ENCODE measurements at places on chromosomes 2 and 18.
A peak's percentile ranks its signal among the peaks of the same experiment; 100 is the strongest.

- DNase-seq = no peak
Observed at GRCh38 chr2:69428981-69429380, 8.3 kb downstream of the NFU1 start.

DNA sequence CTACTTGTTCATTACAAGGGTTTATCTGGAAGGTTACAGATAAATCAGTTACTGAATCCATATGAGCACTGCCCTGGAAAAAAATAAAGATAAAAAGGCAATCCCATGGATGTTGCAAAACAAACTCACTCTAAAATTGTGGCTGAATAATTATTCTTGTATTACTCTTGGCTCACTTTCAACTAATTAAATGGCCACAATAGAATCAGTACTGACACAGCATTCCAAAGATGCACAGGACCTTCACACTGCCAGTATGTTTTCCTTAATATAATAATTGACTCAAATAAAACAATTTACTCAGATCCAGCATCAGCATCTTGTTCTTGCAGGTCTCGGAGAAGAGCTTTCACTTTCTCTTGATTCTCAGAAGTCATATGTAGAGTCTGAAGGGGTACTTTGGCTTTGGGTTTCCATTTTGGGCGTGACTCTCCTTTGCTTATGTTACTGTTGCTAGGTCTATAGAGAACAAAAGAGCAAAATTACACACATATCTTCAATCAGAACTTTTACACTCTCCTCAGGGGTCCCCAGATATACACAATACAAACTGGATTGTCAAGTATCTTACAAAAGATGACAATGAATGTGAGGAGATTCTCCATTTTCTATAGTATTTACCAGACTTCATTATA is 12.6 kb downstream of the DHX57 start:
- no peak for DNase-seq

GRCh38 chr2:63465633-63466032 is 122.6 kb downstream of the WDPCP start:
- no peak for DNase-seq

GRCh38 chr2:85662899-85663593 is 5.0 kb downstream of the SFTPB start:
- DNase-seq = no peak

GRCh38 chr2:72220170-72220569 is 72.5 kb upstream of the CYP26B1 start:
- no peak for DNase-seq

DNA sequence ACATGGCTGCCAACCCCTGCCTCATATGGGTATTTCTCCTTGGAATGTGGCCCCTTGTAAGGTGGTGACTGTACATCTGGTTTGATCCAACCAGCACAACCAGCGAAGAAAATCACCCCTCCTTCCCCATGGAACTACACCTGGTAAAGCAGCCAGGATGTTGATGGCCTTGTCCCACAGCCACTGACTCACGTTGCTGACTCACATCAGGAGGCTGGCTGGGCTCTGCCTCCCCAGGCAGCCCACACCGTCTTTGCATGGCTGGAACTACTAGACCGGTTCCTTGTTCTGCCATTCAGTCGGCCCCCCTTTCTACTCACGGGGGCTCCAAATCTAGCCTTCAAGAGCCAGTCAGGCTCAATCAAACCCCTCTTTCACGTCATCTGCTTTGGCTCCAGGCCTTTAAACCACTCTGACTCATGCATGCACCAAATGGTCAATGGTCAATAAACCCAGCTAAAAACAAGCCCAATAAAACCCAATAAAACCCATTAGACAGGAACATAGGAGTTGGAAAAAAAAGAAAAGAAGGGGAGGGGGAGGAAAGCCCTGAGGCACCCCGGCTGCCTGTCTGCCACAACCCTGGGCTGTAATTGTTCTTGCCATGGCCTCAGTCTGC is 114.8 kb downstream of the PLB1 start:
- DNase-seq = no peak

GRCh38 chr2:147649286-147649685 is 195.5 kb upstream of the ACVR2A start:
- DNase-seq = no peak

- no peak for DNase-seq
Observed at GRCh38 chr2:204274991-204275390, 270.3 kb upstream of the PARD3B start.

DNA sequence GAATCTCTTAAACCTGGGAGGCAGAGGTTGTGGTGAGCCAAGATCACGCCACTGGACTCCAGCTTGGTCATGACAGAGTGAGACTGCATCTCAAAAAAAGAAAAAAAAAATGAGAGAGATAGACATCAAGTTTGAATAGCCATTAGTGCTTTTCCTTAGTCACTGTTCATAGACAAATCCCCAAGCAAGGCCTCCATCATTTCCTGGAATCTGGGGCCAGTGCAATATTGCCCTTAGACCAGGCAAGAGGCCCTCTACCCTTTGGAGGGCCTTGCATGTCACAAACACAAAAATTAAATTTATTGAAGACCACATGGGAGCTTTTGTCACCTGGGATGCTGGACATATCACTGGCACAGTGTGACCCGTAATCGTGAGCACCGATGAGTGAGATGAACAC is 141.5 kb downstream of the B3GNT2 start:
- no peak for DNase-seq

DNA sequence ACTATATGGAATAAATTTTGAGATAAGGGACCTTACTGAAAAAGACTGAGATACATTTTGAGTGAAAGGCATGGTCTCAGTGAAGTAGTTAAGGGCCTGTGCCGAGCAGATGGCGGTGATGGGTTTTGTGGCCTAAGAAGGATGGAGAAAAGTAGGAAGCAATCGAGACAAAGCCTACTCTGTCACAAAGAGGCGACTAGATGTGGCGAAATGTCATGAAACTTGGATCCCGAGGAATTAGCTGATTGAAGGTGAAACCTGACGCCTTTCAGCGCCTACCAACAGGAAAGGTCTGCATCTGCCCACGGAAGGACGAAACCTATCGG is 558 bp upstream of the CEP192 start:
- no peak for DNase-seq

GRCh38 chr2:158997037-158997790 is 28.8 kb downstream of the TANC1 start:
- DNase-seq = no peak

GRCh38 chr2:179837408-179837807 is 24.0 kb downstream of the ZNF385B start:
- DNase-seq = no peak

DNA sequence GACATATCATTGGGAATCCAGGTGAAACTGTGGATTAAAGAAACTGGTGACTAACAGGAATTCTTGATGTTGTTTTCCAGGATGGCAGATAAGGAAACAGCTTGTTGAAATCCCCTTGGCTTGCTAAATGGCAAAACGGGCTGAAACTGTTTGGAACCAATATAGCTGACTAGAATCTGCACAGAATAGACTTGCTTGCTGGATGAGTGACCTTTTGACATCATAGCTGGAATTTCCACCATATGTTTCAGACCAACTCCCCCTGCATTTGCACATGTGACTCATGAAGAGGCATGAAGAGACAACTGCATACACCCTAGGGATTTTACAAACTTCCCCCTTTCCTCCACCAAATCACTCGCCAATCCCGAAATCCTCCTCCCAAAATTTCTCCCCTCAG is 87.7 kb upstream of the LYPD1 start:
- no peak for DNase-seq

- no peak for DNase-seq
Observed at GRCh38 chr2:33412920-33413319, 63.5 kb upstream of the RASGRP3 start.

DNA sequence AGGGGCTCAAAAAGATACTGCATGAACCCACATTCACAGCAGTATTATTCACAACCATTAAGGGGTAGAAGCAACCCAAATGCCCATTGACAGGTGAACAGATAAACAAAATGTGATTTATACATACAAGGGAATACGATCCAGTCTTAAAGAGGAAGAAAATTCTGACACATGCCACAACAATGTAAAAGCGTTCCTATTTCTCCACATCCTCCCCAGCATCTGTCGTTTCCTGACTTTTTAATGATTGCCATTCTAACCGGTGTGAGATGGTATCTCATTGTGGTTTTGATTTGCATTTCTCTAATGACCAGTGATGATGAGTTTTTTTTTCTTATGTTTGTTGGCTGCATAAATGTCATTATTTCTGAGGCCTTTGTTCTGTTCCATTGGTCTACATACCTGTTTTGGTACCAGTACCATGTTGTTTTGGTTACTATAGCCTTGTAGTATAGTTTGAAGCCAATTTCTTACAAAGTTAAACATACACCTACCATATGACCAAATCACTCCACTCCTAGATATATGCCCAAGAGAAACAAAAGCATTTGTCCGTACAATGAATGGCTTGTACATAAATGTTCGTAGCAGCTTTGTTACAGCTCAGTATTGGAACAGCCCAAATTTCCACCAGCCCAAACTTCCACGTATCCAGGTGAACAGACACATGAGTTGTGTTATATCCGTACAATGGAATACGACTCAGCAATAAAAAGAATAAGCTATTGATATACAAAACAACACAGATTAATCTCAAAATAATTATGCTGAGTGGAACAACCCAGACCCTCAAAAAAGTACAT is 85.1 kb downstream of the TMEM131 start:
- no peak for DNase-seq

DNA sequence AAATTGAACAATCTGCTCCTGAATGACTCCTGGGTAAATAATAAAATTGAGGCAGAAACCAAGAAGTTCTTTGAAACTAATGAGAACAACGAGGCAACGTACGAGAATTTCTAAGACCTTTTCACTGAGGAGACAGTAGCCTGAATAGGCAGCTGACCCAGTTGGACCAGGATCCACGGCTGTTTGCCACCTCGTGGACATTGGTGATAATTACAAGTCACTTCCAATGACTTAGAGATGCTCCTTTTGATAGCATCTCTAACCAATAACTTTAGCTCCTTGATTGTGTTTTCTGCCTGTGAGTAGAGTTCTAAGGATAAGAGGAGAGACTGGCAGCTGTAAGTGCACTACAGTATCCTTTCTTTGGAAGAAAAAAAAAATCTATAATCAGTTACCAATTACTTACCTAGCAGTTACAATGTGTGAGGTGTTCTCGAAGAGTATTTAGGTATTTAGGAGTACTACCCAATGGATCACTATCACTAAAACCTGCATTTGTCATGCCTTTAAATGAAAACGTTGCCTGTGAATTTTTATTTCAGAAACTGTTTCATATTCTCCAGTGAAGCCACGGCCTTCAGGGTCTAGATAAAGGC is 31.3 kb upstream of the CNTNAP5 start:
- peak; percentile 3 for DNase-seq

- DNase-seq = no peak
Observed at GRCh38 chr2:170335351-170335750, 157.4 kb downstream of the MYO3B start.

DNA sequence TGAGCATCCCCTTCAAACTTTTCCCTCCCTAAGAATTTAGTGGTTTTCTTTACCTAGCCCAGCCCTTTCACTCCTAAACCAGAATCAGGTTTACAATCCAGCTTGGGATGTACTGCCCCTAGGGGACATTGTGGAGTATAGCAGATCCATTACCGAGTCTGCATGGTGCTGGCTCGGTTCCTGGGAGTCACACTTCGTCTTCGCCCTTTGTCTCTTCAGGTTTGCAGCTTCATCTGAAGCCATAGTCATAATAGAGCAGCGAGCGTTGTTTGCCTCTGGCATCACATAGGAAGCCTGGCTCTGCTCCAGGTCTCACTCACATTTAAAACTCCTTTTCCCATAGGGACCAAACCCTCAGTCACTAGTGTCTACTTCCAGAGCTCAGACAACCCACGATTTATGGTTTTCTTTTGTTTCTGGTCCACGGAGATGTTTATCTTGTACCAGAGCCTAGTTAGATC is 16.8 kb upstream of the LYPD6 start:
- peak; percentile 63 for DNase-seq

GRCh38 chr2:84902526-84902925 is 2.9 kb upstream of the TMSB10 start:
- no peak for DNase-seq

DNA sequence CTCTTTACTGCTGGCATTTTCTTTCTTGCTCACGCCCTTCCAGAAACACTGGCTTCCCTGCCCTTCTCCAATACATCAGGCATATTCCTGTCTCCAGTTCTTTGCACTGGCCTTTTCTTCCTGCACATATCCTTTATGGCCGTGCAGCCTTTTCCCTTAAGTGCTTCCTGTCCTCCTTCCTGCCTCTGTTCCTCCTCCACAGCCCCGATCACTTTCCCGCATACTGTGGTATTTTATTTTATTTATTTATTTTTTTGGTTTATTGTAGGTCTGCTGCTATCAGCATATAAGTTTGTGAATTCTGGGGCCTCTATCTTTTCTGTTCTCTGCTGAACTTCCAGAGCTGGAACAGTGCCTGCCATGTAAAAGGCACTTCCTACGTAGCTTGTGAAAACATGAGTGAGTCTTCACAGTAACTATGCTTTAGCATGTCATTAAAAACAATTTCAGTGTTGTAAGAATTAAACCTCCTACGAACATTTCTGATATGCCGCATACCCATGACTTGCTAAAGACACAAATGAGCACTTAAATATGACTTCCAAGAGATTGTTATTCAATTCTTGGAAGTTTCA is 289.1 kb downstream of the TRIB2 start:
- no peak for DNase-seq

GRCh38 chr2:23449413-23449812 is 64.4 kb downstream of the KLHL29 start:
- peak; percentile 50 for DNase-seq

GRCh38 chr2:200184748-200185627 is 121.5 kb upstream of the SPATS2L start:
- no peak for DNase-seq
